ENCODE measurements at places on chromosomes 5 and 9. TPM values are rescaled to one million over a fixed set of nuclear protein-coding genes. Genes with fewer than 3 reads are reported as not detected.
A peak's percentile ranks its signal among the peaks of the same experiment; 100 is the strongest.

TOR1B gene
- total RNA-seq: 16.7 TPM

DNA sequence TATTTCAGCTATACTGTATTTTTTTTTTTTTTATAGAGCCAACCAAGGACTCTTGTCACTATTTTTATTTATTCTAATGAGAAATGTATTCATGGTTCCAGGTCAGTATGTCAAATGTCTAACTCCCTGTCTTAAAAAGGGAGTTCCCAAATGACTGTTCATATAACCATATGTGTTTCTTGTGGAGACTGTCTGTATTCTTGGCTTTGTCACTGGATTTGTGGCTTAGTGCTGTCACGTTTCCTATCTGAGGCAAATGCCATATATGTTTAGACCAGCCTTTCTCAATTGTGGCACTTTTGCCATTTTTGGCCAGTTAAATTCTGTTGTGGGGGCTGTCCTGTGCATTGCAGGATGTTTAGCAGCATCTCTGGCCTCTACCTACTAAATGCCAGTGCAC is 3.1 kb downstream of the GCNT1 start:
- no peak for DNase-seq

SLC2A8 gene
- 15.1 TPM for total RNA-seq

DNA sequence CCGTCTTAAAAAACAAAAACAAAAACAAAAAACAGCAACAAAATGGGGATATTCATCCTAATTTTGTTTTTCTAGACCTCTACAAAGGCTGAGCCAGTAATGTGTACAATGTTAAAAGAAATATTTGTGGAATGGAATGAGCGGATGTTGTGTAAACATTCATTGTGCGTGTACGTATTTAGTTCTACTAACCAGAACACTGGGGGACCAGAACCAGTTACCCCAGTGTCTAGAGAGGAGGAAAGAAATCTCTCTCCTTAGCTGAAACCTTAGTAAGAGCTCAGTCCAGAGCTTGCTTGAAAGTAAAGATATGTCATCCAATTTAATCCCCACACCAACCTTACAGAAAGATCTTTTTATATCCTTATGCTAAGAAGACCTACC is 106.7 kb upstream of the CPEB4 start:
- no peak for DNase-seq

GRCh38 chr5:92104126-92104525 is 721.0 kb upstream of the ARRDC3 start:
- no peak for DNase-seq

AK6 gene
- total RNA-seq: 44.9 TPM

WWC1 gene
- total RNA-seq: 4.2 TPM

- no peak for DNase-seq
These were observed 300.7 kb downstream of the MLLT3 start for GRCh38 chr9:20321423-20322082.

MYMK gene
- total RNA-seq: not detected

SLC23A1 gene
- total RNA-seq: not detected

GRCh38 chr5:149278451-149279210 is 7.0 kb downstream of the AFAP1L1 start:
- DNase-seq: no peak

DNA sequence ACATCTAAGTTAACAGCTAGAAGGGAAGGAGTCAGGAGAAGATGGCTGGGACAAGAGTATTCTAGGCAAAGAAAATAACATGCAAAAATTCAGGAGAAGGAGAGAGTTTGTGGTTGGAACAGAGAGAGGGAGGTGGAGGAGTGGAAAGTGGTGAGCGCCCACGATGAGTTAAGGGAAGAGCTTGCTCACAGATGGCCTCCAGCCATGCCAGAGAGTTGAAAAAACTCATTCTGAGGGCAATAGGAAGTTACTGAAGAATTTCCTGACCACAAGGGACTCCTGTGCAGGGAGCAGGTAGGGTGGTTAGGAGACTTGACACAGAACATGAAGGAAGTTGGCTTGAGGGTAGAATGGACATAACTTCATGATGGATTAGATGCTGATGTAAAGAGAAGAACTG is 159.7 kb downstream of the DOCK2 start:
- no peak for DNase-seq

GRCh38 chr9:113993838-113994540 is 84.1 kb downstream of the AMBP start:
- peak; percentile 89 for DNase-seq

- DNase-seq: no peak
These were observed 381 bp downstream of the MED22 start for GRCh38 chr9:133347515-133347984.

DNA sequence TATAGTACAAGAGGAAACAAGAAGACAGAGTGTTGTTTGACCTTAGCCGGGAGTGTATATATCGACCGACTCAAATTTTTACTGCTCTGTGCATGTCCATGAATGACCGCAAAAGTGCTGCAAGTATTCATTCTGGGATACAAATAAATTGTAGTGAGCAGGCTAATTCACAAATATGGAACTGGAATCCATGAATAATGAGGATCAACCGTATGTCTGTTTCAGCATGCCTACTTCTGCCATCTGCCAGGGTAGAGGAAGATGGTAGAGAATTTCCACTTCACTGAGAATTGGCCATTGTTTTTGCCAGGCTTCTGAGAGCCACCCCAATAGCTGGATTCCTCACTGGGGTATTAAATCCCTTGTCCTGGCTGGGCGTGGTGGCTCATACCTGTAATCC is 8.5 kb upstream of the RALGPS1 start:
- DNase-seq: no peak

GPR150 gene
- 0.32 TPM for total RNA-seq
